ENCODE measurements at places on chromosomes 6 and 20.

DNA sequence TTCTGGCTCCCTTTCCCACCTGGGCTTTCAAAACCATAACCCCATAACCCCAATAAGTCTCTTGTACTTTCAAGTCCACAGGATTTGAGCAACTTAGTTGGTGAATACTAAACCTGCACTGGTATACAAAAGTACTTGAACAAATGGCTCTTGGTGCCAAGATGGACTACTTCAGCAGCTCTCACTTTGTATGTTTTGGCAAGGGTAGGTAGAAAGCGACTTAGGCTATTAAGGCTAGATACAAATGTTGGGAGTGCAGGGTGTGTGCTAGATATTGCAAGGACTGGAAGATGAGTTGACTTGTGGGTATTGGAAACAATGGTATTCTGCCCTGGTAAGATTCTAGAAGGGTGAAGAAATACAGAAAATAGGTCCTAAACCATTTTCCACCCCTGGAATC is 182.6 kb upstream of the MOCS1 start:
- no peak for DNase-seq

- DNase-seq, result peak; percentile 43
Measured at GRCh38 chr20:37901654-37902503, 1.0 kb upstream of the VSTM2L start.

DNA sequence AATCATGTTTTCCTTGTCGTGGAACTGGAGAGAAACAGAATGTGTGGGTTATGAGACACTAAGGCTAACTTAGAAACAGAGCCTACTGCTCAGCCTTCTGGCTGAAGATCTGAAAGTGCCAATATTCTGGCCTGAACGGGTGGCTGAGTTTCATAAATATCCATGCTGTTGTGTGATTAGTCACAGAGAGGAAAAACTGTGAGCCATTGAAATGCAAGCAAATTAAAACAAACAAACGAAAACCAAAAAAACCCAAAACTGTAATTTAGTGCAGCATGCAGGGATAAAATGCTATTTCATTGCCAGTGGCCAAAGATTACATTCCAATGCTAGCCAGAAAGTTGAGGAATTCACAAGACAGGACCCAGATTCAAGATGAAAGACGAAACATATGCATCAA is 315.1 kb downstream of the UBE3D start:
- DNase-seq, result no peak

DNA sequence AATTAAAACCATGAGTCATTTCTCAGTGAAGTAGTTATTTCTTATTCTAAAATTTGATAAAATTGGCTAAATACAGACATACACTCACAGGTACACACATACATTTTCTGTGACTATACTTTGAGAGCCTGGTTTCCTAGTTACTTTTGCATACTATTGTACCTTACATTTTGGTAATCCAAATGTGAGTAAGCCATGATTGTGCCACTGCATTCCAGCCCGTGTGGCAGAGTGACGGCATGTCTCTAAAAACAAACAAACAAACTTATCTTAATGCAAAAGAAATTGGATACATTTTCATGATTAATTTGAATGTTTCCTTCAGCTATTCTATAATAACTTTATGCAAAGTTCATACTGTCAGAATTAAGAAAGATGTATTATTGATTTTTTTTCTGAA is 628.8 kb downstream of the GRIK2 start:
- DNase-seq, result no peak

GRCh38 chr6:89542081-89542857 is 96.3 kb downstream of the LYRM2 start:
- DNase-seq, result no peak

DNA sequence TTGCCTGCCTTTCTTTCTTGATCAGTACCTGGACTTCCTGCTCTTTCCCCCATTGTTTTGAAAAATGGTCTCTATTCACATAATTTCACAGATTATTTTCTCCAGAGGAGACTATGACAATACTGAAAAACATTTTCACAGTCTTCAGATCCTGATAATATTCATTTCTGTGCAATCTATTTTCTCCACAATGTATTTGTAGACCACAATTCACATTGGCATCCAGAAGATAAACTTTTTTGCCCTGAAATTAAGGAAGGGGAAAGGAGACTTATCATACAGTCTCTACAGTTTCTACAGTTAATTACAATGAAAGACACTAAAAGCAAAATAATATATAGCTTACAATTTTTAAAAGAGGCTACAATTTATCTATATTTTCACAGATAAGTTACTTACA is 18.4 kb downstream of the LCA5 start:
- DNase-seq, result no peak

- DNase-seq, result no peak
Measured at GRCh38 chr6:83479389-83479788, 32.9 kb upstream of the PRSS35 start.

- no peak for DNase-seq
Measured at GRCh38 chr6:116088946-116089345, 11.7 kb upstream of the NT5DC1 start.

GRCh38 chr6:158397578-158397977 is 85.3 kb downstream of the TULP4 start:
- DNase-seq, result no peak

DNA sequence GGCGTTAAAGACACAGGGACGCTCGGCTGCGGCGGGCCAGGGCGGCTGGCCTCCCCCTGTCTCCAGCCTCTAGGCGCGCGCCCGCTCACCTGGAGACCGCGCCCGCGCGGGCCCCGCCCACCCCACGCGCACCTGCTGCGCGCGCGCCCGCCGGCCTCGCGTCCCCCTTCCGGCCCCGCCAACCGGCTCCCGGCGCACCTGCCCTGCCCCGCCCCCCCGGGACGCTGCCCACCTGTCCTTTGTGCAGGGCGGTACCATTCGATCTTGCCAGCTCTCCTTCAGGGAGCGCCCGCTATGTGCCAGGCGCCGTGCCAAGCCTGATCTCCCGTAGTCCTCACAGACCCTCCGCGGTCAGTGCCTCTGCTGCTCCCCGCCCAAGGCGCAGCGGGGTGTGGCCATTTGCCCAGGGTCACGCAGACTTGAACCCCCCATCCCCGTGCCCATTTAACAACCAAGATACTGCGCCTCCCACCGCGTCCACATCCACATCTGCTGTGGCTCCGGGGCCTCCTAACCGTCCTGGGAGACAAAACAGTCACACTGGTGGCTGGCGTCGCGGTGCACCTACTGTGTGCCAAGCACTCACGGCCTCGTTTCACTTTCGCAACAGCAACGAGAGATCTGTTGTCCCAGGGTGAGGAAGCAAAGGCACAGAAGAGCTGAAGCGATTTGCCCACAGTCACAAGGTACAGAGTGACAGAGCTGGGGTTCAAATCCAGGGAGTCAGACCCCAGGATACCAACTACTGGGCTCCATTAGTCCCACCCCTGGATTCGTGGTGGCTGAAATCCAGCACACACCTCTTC is 48.1 kb downstream of the NOL4L start:
- DNase-seq, result peak; percentile 82

DNA sequence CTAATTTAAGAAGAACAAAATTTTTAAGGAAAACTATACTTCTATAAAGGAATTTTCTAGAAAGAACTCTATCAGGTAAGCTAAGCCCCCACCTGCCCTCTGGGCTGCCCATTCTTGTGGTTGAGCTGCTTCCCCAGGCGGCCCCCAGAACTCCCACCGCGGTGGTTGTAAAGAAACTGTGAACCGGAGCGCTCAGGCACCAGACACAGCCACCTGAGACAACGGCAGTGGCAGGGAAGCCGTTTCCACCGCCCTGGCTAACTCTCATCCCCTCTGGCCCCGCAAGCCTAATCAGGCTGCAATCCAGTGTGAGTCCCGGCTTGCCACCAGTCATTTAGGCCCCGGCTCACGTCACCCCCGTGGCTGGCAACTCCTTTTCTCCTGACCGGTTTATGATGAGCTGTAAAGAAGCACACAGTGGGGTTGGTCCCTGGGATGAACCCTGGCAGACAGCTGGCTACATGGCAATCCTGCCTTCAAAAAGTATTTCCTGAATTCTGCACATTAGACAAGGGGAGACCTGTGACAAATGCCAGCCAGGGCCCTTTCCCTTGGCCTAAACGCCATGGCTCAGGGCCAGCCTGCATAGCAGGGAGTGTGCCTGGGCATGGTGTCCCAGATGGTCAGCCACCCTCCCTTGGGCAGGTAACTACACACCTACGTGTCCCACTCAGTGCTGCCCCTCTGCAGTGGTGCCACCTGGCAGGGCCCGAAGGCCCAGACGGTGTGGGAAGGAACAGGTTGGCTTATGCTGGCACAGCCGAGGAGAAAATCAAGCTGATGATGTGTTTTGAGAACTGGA is 63.8 kb upstream of the GPR31 start:
- no peak for DNase-seq

- DNase-seq, result peak; percentile 67
Measured at GRCh38 chr20:19583532-19584175, 174.4 kb upstream of the RIN2 start.

DNA sequence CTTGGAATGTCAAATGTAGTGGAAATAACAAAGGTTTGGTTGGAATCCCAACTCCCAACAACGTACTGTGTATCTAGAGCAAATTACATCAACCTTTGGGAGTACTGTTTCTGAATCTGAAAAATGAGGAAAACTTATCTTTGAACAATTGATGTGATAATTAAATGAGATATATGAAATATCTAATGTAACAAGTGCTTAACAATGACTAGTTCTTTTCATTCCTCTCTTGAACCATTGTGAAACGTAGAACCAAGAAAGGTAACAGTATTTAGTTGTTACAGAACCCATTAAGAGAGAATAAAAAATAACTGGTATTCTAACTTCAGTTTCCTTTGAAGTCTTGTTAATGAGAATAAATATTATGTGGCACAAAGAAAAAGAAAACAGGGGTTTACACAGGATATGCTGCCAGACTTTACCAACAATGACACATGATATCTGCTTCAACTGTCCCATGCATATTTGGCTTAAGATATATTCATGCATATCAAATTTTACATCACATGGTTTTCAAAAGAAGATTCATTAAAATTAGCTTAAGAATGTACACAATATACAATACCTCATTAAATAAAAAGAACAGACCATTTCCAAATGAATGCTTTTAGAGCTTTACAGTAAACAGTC is 111.8 kb downstream of the ATG5 start:
- no peak for DNase-seq

- DNase-seq, result no peak
Measured at GRCh38 chr20:41309817-41310216, 7.7 kb downstream of the ZHX3 start.

DNA sequence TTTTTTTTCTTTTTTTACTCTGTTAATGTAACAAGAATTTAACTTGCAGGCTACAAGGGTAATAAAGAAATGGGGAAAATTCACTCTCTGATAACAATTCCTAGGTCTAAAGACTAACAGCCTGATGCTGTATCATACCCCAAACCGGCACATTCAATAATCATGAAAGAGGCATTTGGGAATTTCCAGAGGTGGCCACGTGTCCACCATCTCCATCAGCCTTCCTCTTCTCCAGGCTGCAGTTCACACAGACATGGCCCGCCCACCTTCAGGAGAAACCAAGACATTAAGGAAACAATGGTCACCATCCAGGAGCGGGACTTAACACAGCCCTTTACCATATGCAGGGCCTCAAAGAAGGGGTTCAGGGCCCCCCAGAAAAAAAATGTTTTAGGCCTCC is 44.8 kb downstream of the PDE10A start:
- DNase-seq, result no peak

- DNase-seq, result no peak
Measured at GRCh38 chr6:13611715-13612114, 3.4 kb upstream of the NOL7 start.

- DNase-seq, result no peak
Measured at GRCh38 chr6:163336961-163337360, 77.6 kb upstream of the QKI start.

GRCh38 chr6:129672881-129673631 is 36.9 kb downstream of the ARHGAP18 start:
- DNase-seq, result no peak

- no peak for DNase-seq
Measured at GRCh38 chr20:63009988-63010769, 3.4 kb upstream of the BHLHE23 start.

GRCh38 chr6:122012578-122012977 is 386.9 kb upstream of the HSF2 start:
- no peak for DNase-seq

GRCh38 chr20:58542411-58543095 is 27.4 kb upstream of the APCDD1L start:
- peak; percentile 37 for DNase-seq

Data from NCI-H1092 (cell line).